Neural crest cell (in vitro differentiated cells): ENCODE measurements at places on chromosomes 5 and 9.

DNA sequence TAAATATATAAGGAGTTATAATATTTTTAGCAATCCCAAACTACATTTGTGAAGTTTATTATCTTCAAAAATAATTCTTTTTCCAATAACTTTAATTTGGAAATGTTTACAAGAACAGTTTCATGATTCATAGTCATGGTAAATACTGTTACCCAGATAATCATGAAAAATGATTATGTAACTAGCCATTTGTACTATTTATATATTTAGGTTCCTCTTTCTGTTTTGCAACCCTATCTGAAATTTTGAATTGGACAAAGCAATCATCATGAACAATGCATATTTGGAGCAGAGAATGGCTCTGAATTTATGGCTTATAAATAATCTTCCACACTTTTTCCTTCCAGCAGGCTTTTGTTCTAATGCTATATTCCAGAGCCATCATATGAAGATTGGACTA is 499.7 kb downstream of the SLCO4C1 start:
- DNase-seq: no peak

DNA sequence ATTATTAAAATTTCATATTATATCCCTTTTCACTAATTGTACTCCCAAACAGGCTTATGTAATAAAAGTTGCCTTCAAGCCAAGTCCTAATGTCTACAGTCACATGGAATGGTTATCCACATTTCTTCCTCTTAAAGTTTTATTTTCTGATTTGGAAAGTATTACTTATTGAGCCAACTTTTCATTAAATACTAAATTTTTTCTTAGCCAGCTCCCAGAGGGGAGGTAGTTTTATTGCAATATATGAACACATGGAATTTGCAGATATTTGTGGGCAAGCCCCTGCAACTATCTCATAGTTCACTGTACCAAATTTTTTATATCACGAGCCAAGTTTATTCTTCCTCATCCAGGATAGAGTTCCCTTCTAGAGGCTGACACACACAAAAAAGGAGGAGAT is 332.8 kb upstream of the PTGER4 start:
- no peak for DNase-seq

DNA sequence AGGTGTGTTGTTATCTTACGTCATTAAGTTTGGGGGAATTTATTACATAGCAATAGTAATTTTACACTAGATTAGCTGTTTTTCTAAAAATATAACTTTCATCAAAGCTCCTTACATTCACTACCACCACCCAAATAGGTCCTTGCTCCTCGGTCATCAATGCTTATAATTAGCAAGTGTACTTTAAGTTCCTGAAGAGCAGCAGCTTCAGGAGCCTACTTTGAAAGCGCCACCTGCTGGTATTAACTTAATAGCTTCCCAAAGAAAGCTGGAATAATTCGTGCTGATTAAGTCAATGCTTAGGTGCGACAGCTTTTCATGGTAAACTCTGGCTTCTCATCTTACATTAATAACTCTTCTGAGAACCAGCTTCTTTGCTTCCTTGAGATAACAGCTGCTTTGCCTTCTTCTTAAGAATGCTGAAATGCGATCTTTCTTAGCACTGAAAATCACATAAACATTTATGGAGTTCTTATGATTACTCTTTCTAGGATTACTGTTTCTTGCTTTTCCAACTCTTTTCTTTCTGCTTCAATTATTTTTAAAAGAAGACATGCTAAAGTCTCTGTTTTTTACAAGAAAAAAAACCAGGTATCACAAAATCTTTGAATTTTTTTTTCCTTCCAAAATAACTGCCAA is 10.0 kb upstream of the C5 start:
- peak; percentile 32 for DNase-seq

GRCh38 chr9:136863623-136864273 is 2.4 kb downstream of the EDF1 start:
- DNase-seq: no peak

- DNase-seq: no peak
Observed at GRCh38 chr5:52920929-52921328, 68.2 kb upstream of the ITGA2 start.

DNA sequence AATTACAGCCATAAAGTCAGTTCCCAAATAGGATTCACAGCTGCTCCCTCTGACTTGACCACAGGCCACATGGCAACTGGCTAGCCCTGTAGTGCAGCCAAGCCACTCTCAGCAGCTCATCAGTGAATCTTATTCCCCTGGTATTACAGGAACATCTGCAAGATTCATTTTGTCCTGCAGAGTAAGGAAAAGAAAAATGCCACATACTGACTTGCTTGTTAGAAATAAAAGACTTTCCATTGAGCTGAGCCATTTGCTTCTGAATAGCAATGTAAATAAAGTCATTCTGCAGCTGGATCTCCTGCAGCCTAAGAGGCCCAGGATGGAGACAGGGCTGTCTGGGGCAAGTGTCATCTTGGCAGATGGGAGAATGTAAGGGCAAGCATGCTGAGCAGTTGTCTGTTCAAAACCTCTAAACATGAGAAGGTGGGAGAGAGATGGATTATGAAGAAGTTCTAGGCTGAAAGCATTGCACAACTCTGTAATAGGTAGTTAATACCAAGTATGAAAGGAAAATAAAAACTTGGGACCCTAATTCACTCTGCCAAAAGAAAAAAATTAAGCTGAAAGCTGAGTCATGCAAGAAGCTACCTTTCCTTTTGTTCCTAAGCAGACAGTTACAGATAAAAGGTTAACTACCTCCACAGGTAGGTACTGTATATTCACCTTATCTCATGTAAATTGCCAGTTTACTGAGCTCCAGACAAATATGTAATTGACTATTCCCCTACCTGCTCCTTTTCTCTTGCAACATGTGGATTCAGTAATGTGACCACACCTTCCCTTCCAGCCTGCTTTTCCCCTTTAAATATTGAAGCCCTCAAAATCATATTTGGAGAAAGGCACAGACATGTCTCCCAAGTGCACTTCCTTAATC is 244.4 kb upstream of the RAI14 start:
- DNase-seq: no peak

DNA sequence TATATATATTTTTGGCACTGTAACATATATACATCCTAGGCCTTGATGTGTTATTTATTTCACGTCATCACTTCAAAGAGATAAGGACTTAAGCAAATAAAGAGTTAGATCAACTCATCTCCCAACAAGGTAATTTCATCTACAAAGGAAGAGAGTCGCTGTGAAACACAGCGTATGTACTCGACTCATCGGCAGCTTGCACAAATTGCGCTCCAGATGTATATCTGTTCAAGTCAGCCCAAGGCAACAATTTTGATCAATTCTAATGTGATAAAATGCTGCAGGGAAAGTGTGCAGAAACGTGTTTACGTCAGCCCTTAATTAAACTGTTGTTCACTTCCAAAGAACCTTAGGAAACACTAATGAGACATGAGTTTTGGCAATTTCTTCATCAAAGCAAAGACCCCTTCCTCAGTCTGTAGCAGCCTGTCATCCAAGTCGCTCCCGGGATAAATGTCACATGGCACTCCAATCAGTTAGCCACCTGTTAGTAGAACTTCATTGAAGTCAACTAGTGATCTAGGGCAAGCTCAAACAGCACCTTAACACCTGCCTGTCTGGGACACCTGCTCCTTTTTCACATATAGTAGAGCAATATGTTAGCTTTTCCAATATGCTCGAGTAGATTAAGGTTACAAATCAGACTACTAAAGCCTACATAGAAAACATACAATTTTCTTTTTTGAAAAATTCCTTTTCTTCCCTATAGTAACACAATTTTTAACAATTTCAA is 182.4 kb downstream of the NFIB start:
- DNase-seq: no peak

- DNase-seq: no peak
Observed at GRCh38 chr9:129109952-129110739, 447 bp downstream of the CRAT start.

- DNase-seq: peak; percentile 60
Observed at GRCh38 chr5:68187268-68188055, 28.1 kb upstream of the PIK3R1 start.

GRCh38 chr5:59617186-59617771 is 276.2 kb downstream of the PDE4D start:
- no peak for DNase-seq

DNA sequence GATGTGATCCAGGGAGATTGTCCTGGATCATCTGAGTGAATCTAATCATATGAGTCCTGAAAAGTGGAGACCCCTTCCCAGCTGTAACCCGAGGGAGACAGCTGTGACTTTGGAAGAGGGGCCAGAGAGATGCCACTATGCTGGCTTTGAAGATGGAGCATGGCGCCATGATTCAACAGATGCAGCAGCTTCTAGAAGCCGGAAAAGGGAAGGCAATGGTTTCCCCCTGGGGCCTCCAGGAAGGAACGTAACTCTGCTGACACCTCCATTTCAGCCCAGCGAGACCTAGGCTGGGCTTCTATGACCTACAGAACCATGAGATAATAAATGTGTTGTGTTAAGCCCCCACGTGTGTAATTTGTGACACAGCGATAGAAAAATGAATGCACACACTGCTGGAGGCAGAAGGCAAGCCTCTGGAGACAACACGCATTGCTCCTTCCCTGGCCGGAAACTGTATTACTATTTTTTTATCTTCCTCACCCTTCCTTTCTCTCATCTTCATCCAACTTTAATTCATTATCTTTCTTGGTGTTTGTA is 16.6 kb upstream of the SARDH start:
- DNase-seq: no peak

DNA sequence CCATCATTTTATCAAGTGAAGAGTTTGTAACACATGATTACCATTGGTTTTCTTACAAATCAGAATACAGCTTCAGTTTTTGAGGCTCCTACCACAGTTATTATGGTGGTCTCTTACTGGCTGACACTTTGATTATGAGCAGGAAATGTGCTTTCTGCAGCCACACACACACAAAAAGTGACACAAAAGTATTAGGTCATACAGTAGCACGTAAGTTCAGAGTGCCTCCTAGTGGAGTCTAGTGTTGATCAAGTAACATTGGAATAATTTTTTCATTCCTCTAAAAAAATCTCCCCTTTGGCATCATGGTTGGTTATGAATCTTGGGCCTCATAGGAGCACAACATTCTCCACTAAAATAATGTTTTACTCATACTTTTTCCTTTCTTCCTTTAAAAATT is 37.6 kb downstream of the PAM start:
- DNase-seq: no peak

GRCh38 chr9:93120846-93121315 is 13.2 kb downstream of the NINJ1 start:
- no peak for DNase-seq

DNA sequence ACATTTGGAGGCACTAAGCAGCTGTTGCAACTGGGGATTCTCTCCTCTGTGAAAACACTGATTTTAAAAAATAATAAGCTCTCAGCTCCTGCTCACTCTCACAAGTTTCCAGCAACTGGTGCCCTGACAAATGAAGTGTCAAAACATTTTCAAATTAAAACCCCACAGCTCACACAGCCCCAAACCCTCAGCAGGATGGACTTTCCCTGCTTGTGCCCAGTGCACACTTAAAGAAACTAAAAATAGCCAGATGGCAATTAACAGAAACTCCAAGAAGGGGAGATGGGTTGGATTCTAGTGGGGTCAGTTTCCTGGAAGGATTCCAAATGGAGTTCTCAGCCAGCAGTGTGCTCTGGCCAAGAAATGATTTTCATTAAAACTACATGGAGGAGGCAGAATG is 163.0 kb upstream of the PUM3 start:
- no peak for DNase-seq

DNA sequence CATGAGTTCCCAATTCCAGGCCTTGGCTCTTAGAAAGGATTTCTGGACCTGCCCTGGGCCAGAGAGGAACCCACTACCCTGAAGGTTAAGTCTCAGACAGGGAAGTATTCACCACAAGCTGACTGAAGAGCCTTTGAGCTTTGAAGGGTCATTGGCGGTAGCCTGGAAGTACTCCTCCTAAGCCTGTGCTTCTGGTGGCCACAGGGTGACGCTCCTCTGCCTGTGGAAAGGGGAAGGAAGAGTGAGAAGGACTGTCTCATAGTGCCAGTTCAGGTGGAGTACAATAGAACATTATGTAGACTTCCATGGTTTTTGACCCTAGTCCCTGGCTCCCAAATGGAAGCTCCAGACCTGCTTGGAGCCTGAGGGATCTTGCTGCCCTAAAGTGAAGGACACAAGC is 1233.2 kb upstream of the CDH6 start:
- DNase-seq: no peak

- DNase-seq: no peak
Observed at GRCh38 chr5:28305891-28306290, 1267.5 kb upstream of the CDH9 start.

DNA sequence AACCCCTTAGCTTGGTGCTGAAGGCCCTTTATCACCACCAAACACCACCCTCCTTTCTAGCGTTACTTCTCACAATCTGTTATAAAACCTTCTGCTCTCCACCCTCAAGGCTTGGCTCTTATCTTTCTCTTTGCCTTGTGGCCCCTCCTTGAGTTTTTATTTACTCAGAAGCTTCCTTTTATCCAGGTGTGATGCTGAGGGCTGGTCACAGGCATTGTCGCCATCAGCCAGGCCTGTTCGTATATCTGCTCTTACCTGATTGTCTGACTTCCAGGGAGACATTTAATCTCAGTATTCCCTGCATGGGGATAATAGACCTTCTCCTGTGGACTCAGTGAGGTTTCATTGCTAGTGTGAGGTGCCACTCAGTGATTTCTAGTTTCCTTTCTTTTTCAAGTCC is 34.2 kb downstream of the MEGF10 start:
- no peak for DNase-seq

- DNase-seq: no peak
Observed at GRCh38 chr9:87529671-87530070, 32.0 kb downstream of the DAPK1 start.

GRCh38 chr9:12920437-12920836 is 145.6 kb downstream of the LURAP1L start:
- no peak for DNase-seq

DNA sequence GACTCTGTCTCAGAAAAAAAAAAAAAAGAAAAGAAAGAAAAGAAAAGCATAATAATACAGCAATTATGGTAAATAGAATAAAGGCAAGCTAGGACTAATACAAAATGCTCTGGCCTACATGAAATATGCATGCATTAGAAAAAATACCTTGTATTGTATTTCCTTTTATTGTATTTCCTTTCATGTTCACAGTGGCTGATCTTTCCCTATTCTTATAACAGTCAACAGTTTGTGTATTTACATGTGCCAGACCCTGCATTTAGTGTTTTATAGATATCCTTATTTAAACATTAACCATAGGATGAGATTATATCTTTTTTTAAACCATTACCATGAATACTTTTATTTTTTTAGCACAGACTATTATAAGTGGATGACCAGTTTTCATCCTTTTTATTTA is 56.3 kb upstream of the ARL15 start:
- DNase-seq: no peak

DNA sequence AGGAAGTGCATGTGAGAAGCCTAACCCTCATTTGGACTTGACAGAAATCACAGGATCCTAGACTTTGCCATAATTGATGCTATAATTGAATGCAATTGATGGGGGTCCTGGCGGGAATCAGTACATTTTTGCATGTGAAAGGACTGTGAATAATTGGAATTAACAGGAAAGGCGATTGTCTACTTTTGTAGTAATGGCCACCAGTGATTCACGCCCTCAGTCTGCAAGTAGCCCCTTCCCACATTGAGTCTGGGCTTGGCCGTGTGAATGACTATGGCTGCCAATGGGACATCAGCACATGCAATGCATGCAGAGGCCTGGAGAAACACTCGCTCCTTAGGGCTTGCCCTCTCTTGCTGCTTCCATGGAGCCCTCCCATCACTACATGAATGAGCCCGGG is 107.8 kb upstream of the OSMR start:
- no peak for DNase-seq

- no peak for DNase-seq
Observed at GRCh38 chr5:59559847-59560246, 333.7 kb downstream of the PDE4D start.

- no peak for DNase-seq
Observed at GRCh38 chr5:142637871-142638270, 48.0 kb downstream of the FGF1 start.
